ENCODE measurements at places on chromosomes 7 and 10. TPM values are rescaled to one million over a fixed set of nuclear protein-coding genes. Genes with fewer than 3 reads are reported as not detected.

DNA sequence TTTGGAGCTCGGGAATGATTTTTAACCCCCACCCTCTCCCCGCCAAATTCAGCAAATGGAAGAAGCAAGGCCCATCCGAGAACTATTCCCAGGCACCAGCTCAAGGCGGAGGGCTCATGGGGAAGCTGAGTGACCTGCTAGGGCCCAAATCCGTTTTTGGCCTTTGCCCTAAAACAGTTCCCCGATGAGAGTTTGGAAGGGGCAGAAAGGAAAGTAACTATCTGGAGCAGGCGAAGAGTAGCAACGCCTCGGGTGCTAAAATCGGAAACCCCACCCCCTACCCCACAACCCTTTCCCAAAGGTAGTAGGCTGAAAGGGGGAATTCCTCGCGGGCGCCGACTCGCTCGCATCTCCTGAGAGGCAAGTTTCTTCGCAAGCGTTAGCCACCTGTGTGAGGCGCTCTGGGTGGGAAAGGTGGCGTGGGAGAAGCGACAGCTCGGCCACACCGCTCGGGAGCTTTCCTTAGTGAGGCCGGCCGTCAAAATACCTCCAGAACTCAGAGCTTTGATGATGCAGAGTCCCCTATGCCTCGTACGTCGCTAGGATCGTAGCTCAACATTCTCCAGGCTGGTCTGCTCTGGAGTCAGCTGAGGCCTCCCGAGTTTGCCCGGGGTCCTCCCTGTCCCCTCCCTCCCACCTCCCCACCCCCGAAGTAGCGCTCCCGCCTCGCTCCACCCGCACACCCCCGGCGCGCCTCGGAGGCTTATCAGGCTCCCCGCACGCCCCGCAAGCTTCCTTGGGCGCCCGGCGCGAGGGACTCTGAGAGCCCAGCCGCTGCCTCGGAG, 642 bp upstream of the PRKG1 start:
- peaks cover 5% of the 10 kb centered on the region for H3K4me1 ChIP-seq
- peak overlapping the region; percentile 66 for H3K4me3 ChIP-seq
- no peak for DNase-seq
- H3K27ac ChIP-seq, result peak overlapping the region; percentile 19
- H3K36me3 ChIP-seq, result no peaks in the 10 kb centered on the region

GRCh38 chr7:90595801-90596670, at the start of gene CDK14:
TSS of gene CDK14 (plus strand) at chr7:90596321. CDS start at chr7:90596628, 307 bp downstream.
- DNase-seq, result peak; percentile 72
- peak within 1 kb of the TSS; percentile 89 for H3K27ac ChIP-seq
- H3K27me3 ChIP-seq, result no peaks in the 10 kb centered on the region
- no peaks in the 10 kb centered on the region for H3K36me3 ChIP-seq
- H3K4me3 ChIP-seq, result peak within 1 kb of the TSS; percentile 75
- no peaks in the 10 kb centered on the region for H3K4me1 ChIP-seq

DNA sequence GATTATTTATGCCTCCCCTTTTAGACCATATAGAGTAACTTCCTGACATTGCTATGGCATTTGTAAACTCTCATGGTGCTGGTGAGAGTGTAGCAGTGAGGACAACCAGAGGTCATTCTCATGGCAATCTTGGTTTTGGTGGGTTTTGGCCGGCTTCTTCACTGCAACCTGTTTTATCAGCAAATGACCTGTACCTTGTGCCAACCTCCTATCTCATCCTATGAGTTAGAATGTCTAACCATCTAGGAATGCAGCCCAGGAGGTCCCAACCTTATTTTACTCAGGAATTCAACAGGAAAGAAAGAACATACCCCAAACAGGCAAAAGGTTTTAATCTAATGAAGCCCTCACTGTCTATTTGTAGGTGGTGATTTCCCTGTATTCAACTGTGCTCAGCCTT, 205.4 kb upstream of the YAE1 start:
- no peak overlapping the region for H3K4me3 ChIP-seq
- no peak for DNase-seq
- H3K27ac ChIP-seq, result no peak overlapping the region
- H3K27me3 ChIP-seq, result no peaks in the 10 kb centered on the region
- H3K36me3 ChIP-seq, result no peaks in the 10 kb centered on the region

DNA sequence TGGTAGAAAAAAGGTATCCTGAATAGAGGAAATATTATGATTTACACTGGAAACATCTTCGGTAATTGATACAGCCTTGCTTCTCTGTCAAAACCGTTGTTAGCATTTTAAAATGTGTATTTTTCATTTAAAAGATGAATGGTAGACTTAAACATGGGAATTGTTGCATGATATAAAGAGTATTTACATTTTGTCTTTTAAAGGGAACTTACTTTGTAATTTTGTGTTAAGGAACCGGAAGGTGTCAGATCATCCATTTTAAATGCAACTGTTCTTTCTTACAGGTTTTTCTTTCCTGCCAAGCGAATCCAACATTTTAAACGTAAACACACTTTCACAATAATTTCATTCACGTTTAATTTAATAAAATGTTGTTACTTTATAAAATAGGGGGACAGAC, 1.8 kb upstream of the IGF2BP3 start:
- H3K4me1 ChIP-seq, result peaks cover 32% of the 10 kb centered on the region
- no peak overlapping the region for H3K4me3 ChIP-seq
- peaks cover 14% of the 10 kb centered on the region for H3K27me3 ChIP-seq
- no peaks in the 10 kb centered on the region for H3K36me3 ChIP-seq
- H3K27ac ChIP-seq, result no peak overlapping the region
- no peak for DNase-seq

Gene OR2A42
- not detected for total RNA-seq

DNA sequence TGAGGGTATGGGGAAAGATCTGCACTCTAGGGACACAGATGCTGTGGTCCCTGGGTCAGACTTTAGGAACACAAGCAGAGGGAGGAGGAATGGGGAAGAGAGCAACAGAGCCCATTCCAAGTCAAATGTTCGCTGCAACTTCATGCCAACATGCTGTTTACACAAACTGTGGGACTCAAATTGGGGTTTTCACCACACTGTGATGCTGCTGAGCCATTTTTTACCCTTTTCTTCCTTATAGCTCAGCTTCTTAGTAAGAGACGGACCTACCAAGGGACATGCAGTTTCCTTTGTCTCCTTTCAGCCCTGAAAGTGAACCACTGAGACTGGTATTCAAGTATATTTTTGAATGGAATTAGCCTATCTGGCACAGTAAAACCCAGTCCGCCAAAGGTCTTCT, 64.3 kb upstream of the AGK start:
- H3K36me3 ChIP-seq, result no peaks in the 10 kb centered on the region
- no peak overlapping the region for H3K27ac ChIP-seq
- no peaks in the 10 kb centered on the region for H3K4me1 ChIP-seq
- DNase-seq, result no peak
- no peak overlapping the region for H3K4me3 ChIP-seq
- H3K27me3 ChIP-seq, result no peaks in the 10 kb centered on the region

Gene GOLGA7B
- 0.05 TPM for total RNA-seq

- no peaks in the 10 kb centered on the region for H3K27me3 ChIP-seq
- no peak overlapping the region for H3K27ac ChIP-seq
- no peaks in the 10 kb centered on the region for H3K36me3 ChIP-seq
- peaks cover 2% of the 10 kb centered on the region for H3K4me1 ChIP-seq
- no peak overlapping the region for H3K4me3 ChIP-seq
Measured at GRCh38 chr7:123732413-123733091, 16.3 kb downstream of the WASL start.

Gene GRM3
- 0.08 TPM for total RNA-seq

Gene AGMO
- 27.5 TPM for total RNA-seq

DNA sequence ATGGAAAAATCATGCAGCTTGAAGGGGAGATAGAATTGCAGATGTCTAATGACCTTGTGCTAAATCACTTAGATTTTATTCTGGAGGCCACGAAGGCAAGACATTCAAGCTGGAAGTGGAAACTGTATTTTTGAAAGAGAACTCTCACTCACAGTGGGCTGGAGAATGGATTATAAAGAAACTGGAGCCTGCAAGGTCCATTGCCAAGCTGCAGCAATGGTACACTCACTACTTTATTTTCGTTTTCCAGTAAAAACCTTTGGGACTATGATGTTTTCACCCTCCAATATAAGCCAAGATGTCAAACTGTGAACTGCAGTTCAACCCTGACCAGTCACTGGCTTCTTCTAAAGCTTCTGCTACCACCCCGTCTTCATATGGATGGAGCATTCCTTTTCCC, 62.0 kb downstream of the SKIDA1 start:
- no peak for DNase-seq
- H3K27me3 ChIP-seq, result no peaks in the 10 kb centered on the region
- H3K4me1 ChIP-seq, result no peaks in the 10 kb centered on the region
- H3K36me3 ChIP-seq, result no peaks in the 10 kb centered on the region

DNA sequence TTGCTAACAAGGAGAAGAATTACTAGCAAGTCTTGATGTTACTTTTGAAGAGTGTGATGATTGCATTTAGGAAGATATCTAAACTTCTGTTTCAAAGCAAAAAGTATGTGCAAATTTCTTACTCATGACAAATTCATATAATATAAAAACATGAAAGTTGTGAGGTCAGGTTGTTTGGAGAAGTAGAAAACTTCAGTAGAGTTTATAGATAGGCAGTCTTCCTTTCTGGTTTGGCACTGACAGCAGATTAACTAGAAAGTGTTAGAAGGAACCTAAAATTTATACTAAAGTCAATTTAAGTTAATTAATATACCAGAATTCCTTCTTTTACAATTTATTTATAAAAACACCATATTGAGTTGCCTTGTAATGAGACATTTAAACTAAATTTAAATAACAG, 16.9 kb downstream of the PTEN start:
- H3K36me3 ChIP-seq, result no peaks in the 10 kb centered on the region
- no peak overlapping the region for H3K4me3 ChIP-seq
- DNase-seq, result no peak
- H3K27ac ChIP-seq, result no peak overlapping the region
- H3K27me3 ChIP-seq, result no peaks in the 10 kb centered on the region
- peaks cover under 1% of the 10 kb centered on the region for H3K4me1 ChIP-seq

DNA sequence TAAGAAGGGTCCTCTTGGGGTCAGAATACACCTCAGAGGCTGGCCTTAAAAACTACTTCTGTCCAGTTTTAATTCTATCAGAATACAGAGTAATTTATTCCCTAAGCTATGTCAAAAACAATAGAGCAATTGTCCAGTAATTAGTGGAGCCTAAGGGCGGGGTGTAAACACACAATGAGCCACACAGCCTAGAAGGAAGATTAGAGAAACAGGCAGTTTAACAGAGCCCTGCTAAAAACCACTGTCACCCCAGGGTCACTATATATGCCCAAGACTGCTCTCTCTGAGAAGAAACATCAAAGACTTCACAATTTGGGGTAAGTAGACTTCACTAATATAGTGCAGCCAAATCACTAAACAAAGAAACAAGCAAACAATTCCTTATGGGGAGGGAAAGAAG, 27.2 kb upstream of the WNT2 start:
- no peaks in the 10 kb centered on the region for H3K4me1 ChIP-seq
- no peak overlapping the region for H3K4me3 ChIP-seq
- H3K27ac ChIP-seq, result no peak overlapping the region
- no peak for DNase-seq
- H3K27me3 ChIP-seq, result no peaks in the 10 kb centered on the region
- H3K36me3 ChIP-seq, result no peaks in the 10 kb centered on the region

GRCh38 chr7:127708788-127709187, 56.8 kb downstream of the SND1 start:
- H3K36me3 ChIP-seq, result peaks cover 15% of the 10 kb centered on the region
- no peaks in the 10 kb centered on the region for H3K27me3 ChIP-seq
- no peaks in the 10 kb centered on the region for H3K4me1 ChIP-seq
- DNase-seq, result peak; percentile 76

DNA sequence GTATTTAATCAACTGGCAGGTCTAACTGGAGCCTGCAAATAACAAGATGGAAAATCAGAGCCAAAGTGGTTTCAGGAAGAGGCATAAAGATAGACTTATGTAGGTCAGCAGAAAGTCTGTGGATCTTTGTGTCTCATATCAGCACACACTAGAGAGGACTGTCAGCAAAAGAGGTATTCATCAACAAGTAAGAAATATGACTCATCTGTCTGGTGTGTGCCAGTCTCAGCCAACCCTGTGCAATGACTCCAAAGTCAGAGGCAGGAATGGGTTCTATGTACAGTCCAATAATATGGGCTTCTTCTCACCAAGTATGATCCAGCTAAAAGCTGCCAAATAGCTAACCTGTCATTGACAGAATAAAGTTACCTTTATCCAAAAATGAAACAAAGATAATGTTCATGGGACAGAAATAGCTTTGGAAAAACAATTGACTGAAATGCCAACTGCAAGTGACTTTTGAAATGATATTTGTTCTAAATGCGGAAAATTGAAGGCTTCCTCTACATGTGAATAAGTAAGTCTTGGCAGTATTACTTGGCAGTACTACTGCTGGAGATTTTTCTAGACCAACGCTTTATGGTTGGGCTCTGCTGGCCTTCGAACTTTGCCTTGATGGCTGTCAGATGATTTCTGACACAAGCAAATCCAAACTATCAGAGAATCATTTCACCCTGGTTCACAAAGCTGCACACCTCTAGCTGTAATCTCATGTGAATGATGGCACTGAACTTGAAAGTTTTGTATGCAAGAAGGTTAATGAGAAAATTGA, 272.3 kb upstream of the SEMA3C start:
- H3K4me3 ChIP-seq, result no peak overlapping the region
- H3K36me3 ChIP-seq, result no peaks in the 10 kb centered on the region
- no peaks in the 10 kb centered on the region for H3K4me1 ChIP-seq
- H3K27ac ChIP-seq, result no peak overlapping the region

DNA sequence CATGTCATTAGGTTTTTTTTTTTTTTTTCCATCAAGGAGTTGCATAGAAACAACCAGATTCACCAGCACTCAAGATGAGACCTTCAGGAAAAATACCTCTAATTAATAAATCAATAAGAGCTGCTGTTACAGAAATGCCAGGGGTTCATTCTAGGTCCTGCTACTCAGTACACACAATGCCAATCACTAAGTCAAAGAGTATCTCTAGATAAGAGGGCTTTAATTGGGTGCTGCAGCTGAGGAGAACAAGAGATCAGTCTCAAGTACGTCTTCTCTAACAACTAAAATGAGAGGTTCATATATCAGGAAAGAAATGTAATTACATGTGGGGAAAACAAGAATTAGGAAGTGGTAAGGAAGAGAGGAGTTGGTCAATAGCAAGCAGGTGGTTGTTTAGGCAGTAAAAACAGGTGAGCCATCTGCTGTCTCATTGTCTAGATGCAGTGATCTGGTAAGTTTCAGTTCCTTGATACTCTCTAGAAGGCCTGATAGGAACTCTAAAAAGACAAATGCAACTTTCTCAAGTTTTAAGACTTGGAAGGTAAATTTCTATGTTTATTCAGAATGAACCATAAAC, 272.9 kb upstream of the ZWINT start:
- no peak overlapping the region for H3K4me3 ChIP-seq
- no peak for DNase-seq
- H3K27ac ChIP-seq, result no peak overlapping the region

Gene MDH2
- total RNA-seq, result 84.7 TPM
